ENCODE measurements at places on chromosomes 12 and 14. TPM values are rescaled to one million over a fixed set of nuclear protein-coding genes. Genes with fewer than 3 reads are reported as not detected.

- H3K4me3 ChIP-seq, result no peak overlapping the region
- no peaks in the 10 kb centered on the region for H3K27me3 ChIP-seq
- no peak for DNase-seq
Measured at GRCh38 chr12:53115112-53115890, 12.0 kb downstream of the SOAT2 start.

- H3K27me3 ChIP-seq, result no peaks in the 10 kb centered on the region
- H3K36me3 ChIP-seq, result peaks cover 35% of the 10 kb centered on the region
- H3K4me1 ChIP-seq, result peaks cover 15% of the 10 kb centered on the region
- peak overlapping the region; percentile 86 for H3K27ac ChIP-seq
- H3K4me3 ChIP-seq, result peak overlapping the region; percentile 84
- DNase-seq, result no peak
Measured at GRCh38 chr12:132954471-132955048, 1.5 kb downstream of the ZNF605 start.

The CATSPERB gene
- 0.92 TPM for total RNA-seq

DNA sequence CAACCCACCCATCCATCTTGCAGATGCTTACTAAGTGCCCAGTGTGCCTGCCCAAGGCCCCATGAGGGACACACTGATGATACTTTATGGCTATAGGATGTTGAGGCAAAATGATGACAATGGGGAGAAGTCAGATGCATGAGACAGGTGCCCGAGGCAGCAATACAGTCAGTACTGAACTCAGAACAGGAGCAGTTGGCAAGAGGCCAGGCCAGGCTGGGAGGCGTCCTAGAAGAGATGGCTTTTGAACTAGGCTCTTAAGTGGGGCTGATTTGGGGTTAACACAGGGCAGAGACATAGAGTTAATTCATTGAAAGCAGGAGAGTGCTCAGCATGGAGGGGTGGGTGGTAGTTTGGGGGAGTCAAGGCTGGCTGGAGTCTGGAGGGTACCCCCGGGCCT lies 15.6 kb downstream of the PLBD2 start:
- no peaks in the 10 kb centered on the region for H3K27me3 ChIP-seq
- peaks cover 7% of the 10 kb centered on the region for H3K36me3 ChIP-seq
- no peak overlapping the region for H3K4me3 ChIP-seq
- DNase-seq, result no peak
- H3K27ac ChIP-seq, result no peak overlapping the region

DNA sequence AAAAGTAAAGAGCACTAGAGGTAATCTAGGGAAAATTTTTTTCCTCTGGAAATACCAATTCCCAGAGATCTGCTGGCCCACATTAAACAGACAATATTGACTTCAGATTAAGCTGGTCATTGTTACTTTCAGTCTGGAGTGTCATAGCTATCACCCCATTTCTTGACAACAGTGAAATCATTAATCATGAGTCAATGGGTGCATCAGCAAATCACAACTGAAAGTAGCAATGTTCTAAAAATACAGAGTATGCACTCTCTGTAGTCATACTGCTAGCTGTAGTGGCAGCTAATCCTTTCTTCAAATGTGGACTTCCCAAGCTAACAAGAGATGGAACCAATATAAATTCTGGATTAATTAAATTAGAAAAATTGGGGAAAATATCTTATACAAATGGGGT lies 129.9 kb downstream of the CPNE8 start:
- no peaks in the 10 kb centered on the region for H3K27me3 ChIP-seq
- DNase-seq, result no peak
- H3K27ac ChIP-seq, result no peak overlapping the region
- H3K4me3 ChIP-seq, result no peak overlapping the region

The GDF3 gene
- total RNA-seq, result not detected

The OASL gene
- total RNA-seq, result 33.5 TPM

DNA sequence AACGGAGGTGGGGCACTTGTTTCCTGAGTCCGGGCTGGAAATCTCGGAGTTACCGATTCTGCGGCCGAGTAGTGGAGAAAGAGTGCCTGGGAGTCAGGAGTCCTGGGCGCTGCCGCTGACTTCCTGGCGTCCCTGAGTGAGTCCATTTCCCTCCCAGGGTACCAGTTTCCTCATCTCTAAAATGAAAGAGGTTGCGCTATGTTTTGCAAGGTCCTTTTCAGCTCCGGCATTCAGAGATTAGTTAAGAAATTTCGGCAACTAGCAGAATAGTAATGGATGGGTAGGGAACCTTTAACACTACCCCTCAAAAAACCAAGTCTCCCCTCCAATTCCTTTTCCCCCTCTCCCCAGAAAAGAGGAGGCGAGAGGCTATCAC lies 724 bp downstream of the BLOC1S1 start:
- H3K4me3 ChIP-seq, result peak overlapping the region; percentile 97
- H3K4me1 ChIP-seq, result peaks cover 59% of the 10 kb centered on the region
- peaks cover 19% of the 10 kb centered on the region for H3K36me3 ChIP-seq
- peak overlapping the region; percentile 96 for H3K27ac ChIP-seq
- H3K27me3 ChIP-seq, result peaks cover 17% of the 10 kb centered on the region

The RNASE11 gene
- total RNA-seq, result not detected

GRCh38 chr12:95182868-95183415 lies 34.3 kb downstream of the FGD6 start:
- H3K36me3 ChIP-seq, result no peaks in the 10 kb centered on the region
- peaks cover 1% of the 10 kb centered on the region for H3K27me3 ChIP-seq
- H3K4me3 ChIP-seq, result no peak overlapping the region
- DNase-seq, result no peak

- no peak overlapping the region for H3K4me3 ChIP-seq
- no peak for DNase-seq
- H3K27me3 ChIP-seq, result no peaks in the 10 kb centered on the region
- H3K36me3 ChIP-seq, result no peaks in the 10 kb centered on the region
- no peak overlapping the region for H3K27ac ChIP-seq
Measured at GRCh38 chr14:84254290-84254689, 1275.7 kb upstream of the FLRT2 start.

The ERG28 gene
- 19.0 TPM for total RNA-seq

DNA sequence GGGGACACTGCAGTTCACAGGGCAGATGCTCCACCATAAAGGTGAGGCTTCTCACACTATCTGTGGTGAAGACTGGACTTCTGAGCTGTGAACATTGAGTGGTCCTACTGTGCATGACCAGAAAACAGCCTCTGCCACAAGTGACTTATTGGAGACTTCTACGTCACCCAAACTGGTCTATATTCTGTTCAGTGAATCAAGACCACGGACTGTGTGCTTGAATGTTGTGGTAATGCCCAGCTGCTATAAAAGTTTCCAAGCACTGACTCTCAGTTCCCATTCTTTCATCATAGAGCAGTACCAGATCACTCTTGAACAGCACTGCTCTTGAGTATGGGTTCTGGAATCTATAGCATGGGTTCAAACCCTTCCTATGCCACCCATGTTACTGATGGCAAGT lies 4.8 kb upstream of the PLEK2 start:
- no peaks in the 10 kb centered on the region for H3K36me3 ChIP-seq
- no peak overlapping the region for H3K4me3 ChIP-seq
- H3K4me1 ChIP-seq, result peaks cover 17% of the 10 kb centered on the region

- no peak overlapping the region for H3K27ac ChIP-seq
- H3K4me3 ChIP-seq, result no peak overlapping the region
- H3K4me1 ChIP-seq, result peaks cover 49% of the 10 kb centered on the region
- DNase-seq, result no peak
- H3K36me3 ChIP-seq, result peaks cover 42% of the 10 kb centered on the region
Measured at GRCh38 chr12:10716704-10717315, 6.3 kb downstream of the YBX3 start.

- H3K27ac ChIP-seq, result no peak overlapping the region
- H3K4me1 ChIP-seq, result peaks cover 78% of the 10 kb centered on the region
- DNase-seq, result no peak
- no peaks in the 10 kb centered on the region for H3K27me3 ChIP-seq
- no peak overlapping the region for H3K4me3 ChIP-seq
Measured at GRCh38 chr12:39626033-39626814, 6.6 kb upstream of the ABCD2 start.

DNA sequence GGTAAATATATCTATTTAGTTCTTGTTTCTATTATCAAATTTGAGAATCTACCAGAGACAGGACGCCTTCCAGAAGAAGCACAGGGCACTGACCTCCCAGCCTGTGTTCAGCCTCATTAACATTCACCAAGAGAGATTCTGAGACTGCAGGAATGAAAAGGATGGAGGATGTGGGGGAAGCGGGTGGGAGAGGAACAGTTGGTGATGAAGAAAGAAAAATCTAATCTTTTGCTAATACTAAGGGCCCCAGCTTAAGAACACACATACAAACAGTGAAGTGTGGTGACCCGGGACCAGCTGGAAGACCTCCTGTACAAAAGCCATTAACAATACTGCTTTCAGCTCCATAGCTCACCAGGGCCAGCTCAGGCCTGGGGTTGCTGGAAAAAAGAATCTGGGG lies 160.5 kb downstream of the NUAK1 start:
- no peaks in the 10 kb centered on the region for H3K36me3 ChIP-seq
- H3K27ac ChIP-seq, result no peak overlapping the region
- H3K4me1 ChIP-seq, result no peaks in the 10 kb centered on the region

DNA sequence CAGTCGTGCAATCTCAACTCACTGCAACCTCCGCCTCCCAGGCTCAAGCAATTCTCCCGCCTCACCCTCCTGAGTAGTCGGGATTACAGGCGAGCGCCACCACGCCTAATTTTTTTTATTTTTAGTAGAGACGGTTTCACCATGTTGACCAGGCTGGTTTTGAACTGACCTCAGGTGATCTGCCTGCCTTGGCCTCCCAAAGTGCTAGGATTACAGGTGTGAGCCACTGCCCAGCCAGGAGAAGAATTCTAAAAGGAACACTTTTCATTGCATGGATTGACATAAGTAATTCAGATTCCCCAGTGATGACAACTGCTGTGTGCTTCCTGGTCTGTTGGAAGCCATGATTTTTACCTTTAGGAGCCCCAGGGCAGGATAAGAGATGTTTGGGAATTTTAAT lies 22.1 kb downstream of the DMAC2L start:
- no peak for DNase-seq
- peaks cover 12% of the 10 kb centered on the region for H3K4me1 ChIP-seq
- no peaks in the 10 kb centered on the region for H3K27me3 ChIP-seq
- peaks cover 29% of the 10 kb centered on the region for H3K36me3 ChIP-seq
- H3K4me3 ChIP-seq, result no peak overlapping the region

DNA sequence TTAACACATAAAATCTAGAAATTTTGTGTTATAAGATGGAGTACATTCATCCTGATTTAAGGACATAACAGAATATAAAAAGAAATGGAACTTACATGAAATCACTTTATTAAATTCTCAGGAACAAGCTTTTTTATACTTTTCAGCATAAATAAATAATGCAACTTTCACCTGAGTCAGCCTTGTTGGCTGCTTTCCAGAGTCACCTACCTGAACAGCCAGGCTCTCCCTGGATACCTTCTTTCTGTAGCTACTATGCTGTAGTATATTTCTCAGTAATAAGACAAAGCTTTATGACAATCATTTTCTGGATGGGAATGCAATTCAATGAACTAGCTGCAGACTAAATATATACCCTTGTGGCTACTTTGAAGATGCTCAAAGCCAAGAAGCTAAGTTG lies 111.9 kb downstream of the NTS start:
- no peaks in the 10 kb centered on the region for H3K36me3 ChIP-seq
- H3K27ac ChIP-seq, result no peak overlapping the region
- no peaks in the 10 kb centered on the region for H3K4me1 ChIP-seq
- DNase-seq, result no peak
- no peaks in the 10 kb centered on the region for H3K27me3 ChIP-seq

DNA sequence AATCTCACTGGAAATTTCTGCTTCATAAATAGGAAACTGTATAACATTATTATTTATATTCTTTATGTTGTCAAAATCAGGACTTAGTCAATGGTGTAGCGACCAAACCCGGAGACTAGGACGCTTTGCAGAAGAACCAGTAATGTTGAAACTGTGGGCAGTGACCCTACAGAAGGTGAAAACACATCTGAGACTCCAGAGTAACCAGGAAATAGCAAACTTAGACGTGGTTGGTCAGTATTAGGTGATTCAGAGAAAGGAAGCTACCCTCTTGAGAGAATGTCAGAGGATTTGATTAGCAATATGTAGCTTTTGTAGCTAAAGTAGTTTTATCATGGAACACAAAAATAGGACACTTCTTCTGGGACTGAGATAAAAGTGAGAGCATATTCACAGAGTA lies 381.9 kb downstream of the SLC16A7 start:
- no peaks in the 10 kb centered on the region for H3K4me1 ChIP-seq
- no peaks in the 10 kb centered on the region for H3K27me3 ChIP-seq
- H3K27ac ChIP-seq, result no peak overlapping the region
- no peak overlapping the region for H3K4me3 ChIP-seq
- no peak for DNase-seq
- H3K36me3 ChIP-seq, result no peaks in the 10 kb centered on the region

GRCh38 chr12:2169940-2170339 lies 117.2 kb downstream of the CACNA1C start:
- no peaks in the 10 kb centered on the region for H3K4me1 ChIP-seq
- no peak overlapping the region for H3K4me3 ChIP-seq
- H3K36me3 ChIP-seq, result no peaks in the 10 kb centered on the region
- no peak overlapping the region for H3K27ac ChIP-seq
- DNase-seq, result no peak

The CLEC7A gene
- not detected for total RNA-seq

- DNase-seq, result no peak
- H3K4me3 ChIP-seq, result no peak overlapping the region
- no peak overlapping the region for H3K27ac ChIP-seq
- no peaks in the 10 kb centered on the region for H3K36me3 ChIP-seq
Measured at GRCh38 chr14:20799892-20800544, 2.6 kb downstream of the RNASE1 start.

The VASH1 gene
- 3.4 TPM for total RNA-seq

The FOXG1 gene
- not detected for total RNA-seq

GRCh38 chr12:58365087-58365390 lies 423.7 kb downstream of the ATP23 start:
- DNase-seq, result no peak
- no peaks in the 10 kb centered on the region for H3K27me3 ChIP-seq
- H3K4me3 ChIP-seq, result no peak overlapping the region
- H3K4me1 ChIP-seq, result no peaks in the 10 kb centered on the region

The PPP4R4 gene
- total RNA-seq, result 0.26 TPM

- no peak overlapping the region for H3K4me3 ChIP-seq
- H3K27me3 ChIP-seq, result peaks cover 11% of the 10 kb centered on the region
- DNase-seq, result no peak
- H3K36me3 ChIP-seq, result no peaks in the 10 kb centered on the region
- H3K27ac ChIP-seq, result no peak overlapping the region
Measured at GRCh38 chr12:3137268-3137781, 60.1 kb downstream of the TSPAN9 start.

- no peak overlapping the region for H3K4me3 ChIP-seq
- no peaks in the 10 kb centered on the region for H3K27me3 ChIP-seq
- no peak for DNase-seq
- no peaks in the 10 kb centered on the region for H3K4me1 ChIP-seq
- H3K36me3 ChIP-seq, result peaks cover 18% of the 10 kb centered on the region
Measured at GRCh38 chr14:66918527-66918926, 270.7 kb upstream of the GARIN2 start.

The P2RX2 gene
- total RNA-seq, result not detected

The PIP4P1 gene
- 31.3 TPM for total RNA-seq

The RAPGEF3 gene
- not detected for total RNA-seq

The ABCC9 gene
- total RNA-seq, result not detected

DNA sequence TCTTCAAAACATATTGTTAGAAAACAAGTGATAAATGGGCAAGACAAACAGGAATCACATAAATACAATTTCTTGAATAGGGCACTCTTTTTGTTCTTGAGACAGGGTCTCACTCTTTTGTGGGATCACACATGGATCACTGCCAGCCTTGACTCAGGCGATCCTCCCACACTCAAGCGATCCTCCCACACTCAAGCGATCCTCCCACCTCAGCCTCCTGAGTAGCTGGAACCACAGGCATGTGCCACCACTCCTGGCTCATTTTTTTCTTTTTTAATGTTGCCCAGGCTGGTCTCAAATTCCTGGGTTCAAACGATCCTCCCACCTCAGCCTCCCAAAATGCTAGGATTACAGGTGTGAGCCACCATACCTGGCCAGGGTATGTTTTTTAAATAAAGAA lies 57.4 kb downstream of the ATP2B1 start:
- H3K4me1 ChIP-seq, result peaks cover 3% of the 10 kb centered on the region
- no peak overlapping the region for H3K4me3 ChIP-seq
- peaks cover 38% of the 10 kb centered on the region for H3K36me3 ChIP-seq
- H3K27me3 ChIP-seq, result no peaks in the 10 kb centered on the region
- no peak for DNase-seq

Data from activated CD8-positive, alpha-beta T cell treated with anti-CD3 and anti-CD28 coated beads, Interleukin-2, amount 10 ng/mL, durations not matched to agents 7 days and 5 days (primary cell).